GM23338 (cell line): ENCODE measurements at places on chromosomes 2 and 18. TPM values are rescaled to one million over a fixed set of nuclear protein-coding genes. Genes with fewer than 3 reads are reported as not detected.

SKA1 gene
- 25.1 and 25.7 TPM in 2 replicates for total RNA-seq

NCKAP5 gene
- 0.31 and 0.73 TPM in 2 replicates for total RNA-seq

DNA sequence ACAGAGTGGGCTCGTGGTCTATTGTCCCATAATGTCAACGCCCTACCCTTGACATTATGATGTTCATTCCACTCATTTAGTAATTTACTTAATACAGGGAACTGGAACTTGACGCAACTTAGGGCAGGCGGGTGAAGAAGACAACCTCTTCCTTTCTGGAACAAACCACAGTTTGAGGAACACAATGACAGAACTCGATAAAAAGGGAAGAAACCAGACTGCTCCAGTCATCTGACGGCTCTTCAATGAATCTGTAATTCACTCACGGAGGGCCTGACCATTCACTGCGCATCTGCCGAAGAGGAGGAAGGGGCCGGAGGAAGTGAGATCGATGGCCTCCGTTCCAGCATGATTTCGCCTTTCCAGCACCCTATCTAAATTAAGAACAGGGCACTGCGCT, 83.2 kb downstream of the BCL2 start:
- DNase-seq: no peak

IMPACT gene
- 42.1 and 46.6 TPM in 2 replicates for total RNA-seq

DNA sequence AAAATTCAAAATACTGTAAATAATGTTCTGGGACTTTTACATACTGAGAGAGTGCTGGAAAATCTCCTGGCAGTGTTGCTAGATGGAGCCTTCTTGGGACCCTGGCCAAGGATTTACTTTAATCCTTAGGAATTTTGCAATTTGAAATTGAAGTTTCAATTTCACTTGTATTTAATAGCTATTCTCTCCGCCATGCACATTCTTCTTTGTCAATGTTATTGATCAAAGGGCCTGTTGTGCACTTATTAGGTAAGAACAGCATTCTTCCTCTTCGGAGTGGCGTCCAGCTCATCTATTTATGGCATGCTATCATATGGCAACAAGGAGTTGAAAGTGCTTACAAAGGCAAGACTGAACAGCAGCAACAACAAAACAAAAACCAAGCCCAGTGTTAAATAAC, 40.1 kb upstream of the SOS1 start:
- no peak for DNase-seq

DNA sequence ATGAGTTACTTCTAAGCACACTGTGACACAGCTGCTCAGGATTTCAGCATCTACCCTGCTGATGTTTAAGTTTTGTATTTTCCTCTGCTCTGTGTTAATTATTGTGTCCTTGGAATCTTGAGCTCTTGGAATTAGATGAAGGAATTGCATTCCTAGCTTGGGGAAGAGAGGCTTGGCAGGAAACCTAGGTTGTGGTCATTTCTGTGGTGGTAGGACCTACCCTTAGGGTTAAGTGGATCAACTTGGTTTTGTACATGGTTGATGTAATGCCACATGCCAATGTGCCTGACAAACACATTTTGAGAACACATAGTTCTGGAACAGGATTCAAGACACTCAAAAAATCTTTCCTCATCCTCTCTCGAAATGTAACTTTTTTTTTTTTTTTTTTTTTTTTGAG, 264.5 kb upstream of the MEX3C start:
- DNase-seq: no peak

DSG1 gene
- 0.04 TPM in 1 of 2 replicates, not detected in the other for total RNA-seq

DNA sequence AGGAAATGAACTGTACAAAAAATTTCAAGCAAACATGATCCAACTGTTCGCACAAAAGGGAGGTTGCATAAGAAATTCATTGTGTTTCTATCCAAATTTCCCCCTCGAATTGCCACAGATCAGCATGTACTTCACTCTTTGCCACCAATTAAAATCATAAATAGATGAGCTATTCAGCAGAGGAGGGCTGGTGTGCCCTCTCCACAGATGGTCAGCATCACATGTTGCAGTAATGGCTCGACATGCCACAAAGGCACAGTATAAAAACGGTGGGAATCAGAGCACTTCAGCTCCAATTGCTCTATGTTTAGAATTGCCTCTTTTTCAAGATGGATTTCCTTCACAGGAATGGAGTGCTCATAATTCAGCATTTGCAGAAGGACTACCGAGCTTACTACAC, at the start of gene G6PC2:
Gene G6PC2 (plus strand): TSS at position 289 of the 400 bp plus-strand sequence. CDS start 41 bp downstream, at position 330.
- no peak for DNase-seq

BABAM2 gene
- 21.5 and 27.9 TPM in 2 replicates for total RNA-seq

GRCh38 chr2:140600116-140600515, 1530.7 kb downstream of the LRP1B start:
- DNase-seq: no peak

DNA sequence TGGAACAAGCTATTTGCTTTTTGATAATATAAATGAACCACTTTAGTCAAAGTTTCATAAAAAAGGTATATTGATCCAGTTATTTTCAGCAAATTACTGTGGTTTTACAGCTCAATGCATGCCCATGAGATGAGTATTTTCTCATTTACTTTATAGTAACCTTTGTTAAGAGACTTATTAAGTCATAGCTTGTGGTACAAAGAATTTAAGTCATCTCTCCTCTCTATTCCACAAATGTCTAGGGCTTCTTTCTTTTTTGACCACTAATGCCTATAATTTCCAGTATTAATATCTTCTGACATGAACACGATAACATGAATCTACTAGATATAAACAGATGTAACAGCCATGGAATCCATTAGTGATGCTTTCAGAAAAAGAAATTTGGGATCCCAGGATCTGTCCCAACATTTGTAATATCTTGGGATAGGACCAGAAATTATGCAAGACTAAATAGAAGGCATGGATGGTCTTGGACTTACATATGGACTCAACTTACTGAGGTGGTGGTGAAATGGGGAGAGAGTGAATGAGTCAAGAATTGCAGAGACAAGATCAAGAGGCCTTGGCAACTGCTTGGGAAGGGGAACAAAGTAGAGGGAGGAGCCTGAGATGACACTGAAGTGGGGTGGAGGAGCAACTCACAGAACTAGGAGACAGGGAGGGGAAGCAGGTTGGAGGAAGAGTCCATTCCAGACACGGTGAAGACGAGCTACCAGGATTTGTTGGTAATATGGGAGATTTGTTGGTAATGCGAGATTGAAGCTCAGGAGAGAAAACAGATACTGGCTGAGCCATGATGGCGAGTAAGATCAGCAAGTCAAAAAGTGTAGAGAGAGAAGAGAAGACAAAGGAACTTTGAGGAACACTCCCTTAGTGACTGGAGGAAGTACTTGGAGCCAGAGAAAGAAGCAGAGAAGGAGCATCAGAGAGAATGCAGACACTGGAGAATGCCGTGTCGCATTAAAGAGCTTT, 42.4 kb upstream of the KDM3A start:
- no peak for DNase-seq
